ENCODE measurements at places on chromosomes 16 and 17.

DNA sequence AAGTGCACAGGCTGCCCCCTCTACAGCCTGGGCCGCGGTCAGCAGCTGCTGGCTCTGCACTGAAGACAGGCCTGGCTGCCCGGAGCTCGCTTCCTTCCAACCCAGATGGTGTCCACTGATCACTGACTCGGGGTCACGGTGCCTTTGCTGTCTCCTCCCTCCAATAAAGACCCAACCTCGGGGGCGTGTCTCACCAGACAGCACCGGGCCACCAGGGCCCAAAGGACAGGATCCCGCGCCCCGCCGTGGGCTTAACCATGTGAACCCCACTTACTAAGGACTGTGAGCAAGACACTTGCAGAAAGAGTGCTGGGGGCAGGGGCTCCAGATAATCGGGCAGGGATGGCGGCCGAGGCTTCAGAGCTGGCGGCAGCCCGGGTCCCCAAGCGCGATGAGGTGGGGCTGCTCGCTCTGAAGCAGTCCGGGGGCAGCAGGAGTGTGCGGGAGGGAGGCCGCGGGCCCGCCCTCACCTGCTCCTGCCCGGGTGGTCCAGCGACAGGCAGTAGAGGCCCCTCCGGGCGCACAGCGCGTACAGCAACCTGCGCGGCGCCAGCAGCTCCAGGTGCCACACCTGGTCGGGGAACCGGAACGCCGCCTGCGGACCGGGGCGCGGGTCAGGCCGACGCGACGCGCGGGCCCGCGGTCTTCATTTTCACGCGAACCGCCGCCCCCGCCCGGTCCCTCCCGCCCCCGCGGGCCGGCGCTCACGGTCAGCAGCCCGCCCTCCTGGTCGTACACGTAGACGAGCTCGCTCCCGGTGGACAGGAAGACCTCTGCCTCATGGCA, 502 bp downstream of the FAAP100 start:
- DNase-seq: no peak

- peak; percentile 79 for DNase-seq
These were observed 18.9 kb downstream of the MPG start for GRCh38 chr16:96935-97381.

GRCh38 chr16:86510465-86511261, at the start of gene FOXF1:
TSS of gene FOXF1 (plus strand) at chr16:86510527. CDS start at chr16:86510570, 43 bp downstream.
- DNase-seq: peak; percentile 41

DNA sequence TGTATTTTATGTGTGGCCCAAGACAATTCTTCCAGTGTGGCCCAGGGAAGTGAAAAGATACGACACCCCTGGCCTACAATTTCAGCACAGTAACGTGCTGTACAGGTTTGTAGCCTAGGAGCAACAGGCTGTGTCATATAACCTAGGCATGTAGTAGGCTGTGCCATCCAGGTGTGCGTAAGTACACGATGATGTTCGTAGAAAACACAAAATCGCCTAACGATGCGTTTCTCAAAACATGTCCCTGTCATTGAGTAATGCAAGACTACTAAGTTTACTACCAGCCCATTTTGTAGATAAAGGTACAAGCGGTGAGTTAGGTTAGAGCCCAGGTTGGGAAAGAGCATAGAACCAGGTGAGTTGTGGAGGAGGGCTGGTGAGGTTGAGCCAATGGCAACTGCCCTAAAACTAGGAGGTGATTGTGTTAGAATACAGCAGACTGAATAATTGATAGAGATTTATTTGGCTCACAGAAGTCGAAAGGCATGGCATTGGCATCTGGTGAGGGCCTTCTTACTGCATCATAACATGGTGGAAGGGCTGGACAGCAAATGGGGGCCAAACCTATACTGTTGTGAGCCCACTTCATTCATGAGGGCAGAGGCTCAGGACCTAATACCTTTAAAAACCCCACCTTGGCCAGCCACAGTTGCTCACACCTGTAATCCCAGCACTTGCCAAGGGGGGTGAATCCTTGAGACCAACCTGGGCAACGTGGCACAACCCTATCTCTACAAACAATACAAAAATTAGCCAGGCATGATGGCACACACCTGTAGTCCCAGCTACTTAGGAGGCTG, 4.2 kb downstream of the EIF1 start:
- DNase-seq: no peak

GRCh38 chr17:624341-624860, 90.2 kb downstream of the VPS53 start:
- no peak for DNase-seq

DNA sequence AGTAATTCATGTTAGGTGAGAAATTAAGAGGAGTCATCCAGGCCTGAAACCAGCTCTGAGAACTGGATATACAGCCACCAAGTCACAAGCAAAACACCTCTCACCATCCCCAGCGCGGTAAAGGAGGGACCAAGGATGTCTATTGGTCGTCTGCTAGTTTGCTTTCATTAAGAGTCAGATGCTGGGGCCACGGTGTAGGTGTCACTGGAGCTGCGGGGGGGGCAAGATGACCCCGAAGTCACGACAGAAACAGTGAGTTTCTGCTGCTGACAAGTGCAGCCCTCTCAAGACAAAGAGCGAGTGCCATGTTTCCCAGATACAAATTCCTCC, 790 bp downstream of the NCBP3 start:
- DNase-seq: no peak

- DNase-seq: peak; percentile 49
These were observed 19.7 kb upstream of the SLC47A1 start for GRCh38 chr17:19513897-19514488.

- peak; percentile 38 for DNase-seq
These were observed 95.7 kb downstream of the ABCC6 start for GRCh38 chr16:16127469-16128116.

- DNase-seq: no peak
These were observed 5.8 kb upstream of the TRAF4 start for GRCh38 chr17:28737770-28738679.

- no peak for DNase-seq
These were observed 8.4 kb upstream of the HELZ start for GRCh38 chr17:67253384-67253783.

GRCh38 chr16:50306287-50306686, 39.9 kb downstream of the ADCY7 start:
- DNase-seq: no peak

GRCh38 chr16:228151-228851, 948 bp downstream of the LUC7L start:
- DNase-seq: no peak

DNA sequence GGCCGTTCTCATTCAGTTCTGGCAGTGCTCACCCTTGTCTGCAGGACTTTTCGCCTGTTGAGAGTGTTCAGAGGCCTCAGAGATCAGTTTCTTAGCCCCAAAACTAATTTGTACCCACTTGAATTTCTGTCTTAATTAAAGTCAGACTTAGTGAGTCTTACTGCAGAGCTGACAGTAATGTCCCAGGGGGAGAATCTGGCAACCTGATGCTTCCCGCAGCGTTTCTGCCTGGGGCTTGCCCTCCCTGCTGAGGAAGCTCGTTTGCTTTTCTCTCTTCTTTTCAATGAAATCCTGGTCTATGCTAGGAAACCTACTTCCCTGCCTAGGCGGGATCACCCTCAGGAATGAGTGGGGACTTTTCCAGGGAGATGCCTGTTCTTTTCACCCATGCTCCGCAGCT, 25.3 kb downstream of the DBNDD1 start:
- DNase-seq: no peak

DNA sequence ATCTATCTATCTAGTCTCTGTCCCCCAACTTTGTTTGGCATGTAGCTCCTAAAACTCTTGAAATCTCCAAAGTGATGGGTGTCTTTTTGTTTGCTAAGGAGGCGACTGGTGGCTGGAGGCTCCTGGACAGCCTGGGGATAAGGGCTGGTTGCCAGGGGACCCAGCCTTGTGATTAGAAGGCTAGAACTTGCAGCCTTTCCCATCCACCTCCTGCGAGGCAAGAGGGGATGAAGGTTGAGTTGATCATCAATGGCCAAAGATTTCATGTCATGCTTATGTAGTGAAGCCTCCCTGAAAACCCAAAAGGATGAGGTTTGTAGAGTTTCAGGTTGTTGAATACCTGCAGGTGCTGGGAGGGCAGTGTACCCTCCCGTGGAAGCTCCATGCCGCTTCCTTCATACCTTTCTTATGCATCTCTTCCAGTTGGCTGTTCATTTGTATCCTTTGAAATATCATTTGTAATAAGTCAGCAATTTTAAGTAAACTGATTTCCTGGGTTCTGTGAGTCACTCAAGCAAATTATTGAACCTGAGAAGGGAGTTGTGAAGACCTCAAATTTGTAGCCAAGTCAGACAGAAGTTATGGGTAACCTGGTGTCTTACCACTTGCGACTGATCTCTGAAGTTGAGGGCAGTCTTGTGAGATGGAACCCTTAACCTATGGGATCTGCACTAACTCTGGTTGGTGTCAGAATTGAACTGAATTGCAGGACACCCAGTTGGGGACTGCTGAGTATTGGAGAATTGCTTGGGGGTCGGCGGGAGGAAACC, 202.4 kb downstream of the SEC14L1 start:
- no peak for DNase-seq

- no peak for DNase-seq
These were observed 13.5 kb downstream of the CRYM start for GRCh38 chr16:21264571-21265036.

- no peak for DNase-seq
These were observed 5.0 kb downstream of the YBX2 start for GRCh38 chr17:7289256-7290032.

GRCh38 chr17:46818929-46819859, 702 bp upstream of the WNT3 start:
- DNase-seq: no peak

DNA sequence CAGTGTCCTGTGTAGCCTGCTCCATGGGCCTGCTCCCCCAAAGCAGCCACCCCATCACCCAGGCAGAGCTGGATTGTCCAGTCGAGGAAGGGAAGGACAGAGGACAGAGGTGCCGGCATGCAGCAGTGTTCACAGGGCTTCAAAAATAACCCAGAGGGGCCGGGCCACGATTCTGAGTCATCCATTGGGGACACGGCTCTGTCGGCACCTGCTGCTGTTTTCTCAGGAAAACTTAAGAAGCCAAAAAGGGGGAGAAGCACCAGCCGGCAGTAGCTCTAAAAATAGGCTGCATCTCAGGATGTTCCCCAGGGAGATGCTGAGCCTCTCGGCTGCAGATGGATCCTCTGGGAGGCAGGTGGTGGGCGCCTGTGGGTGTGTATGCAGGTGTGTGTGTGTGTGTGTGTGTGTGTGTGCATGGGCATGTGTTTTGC, 1.6 kb downstream of the CA7 start:
- DNase-seq: no peak

- DNase-seq: no peak
These were observed 418.3 kb downstream of the NPIPA7 start for GRCh38 chr16:16797239-16797638.

GRCh38 chr17:43547659-43548256, 1.6 kb upstream of the ETV4 start:
- DNase-seq: no peak

GRCh38 chr16:6016530-6017184, 919.1 kb upstream of the EEF2KMT start:
- DNase-seq: no peak

DNA sequence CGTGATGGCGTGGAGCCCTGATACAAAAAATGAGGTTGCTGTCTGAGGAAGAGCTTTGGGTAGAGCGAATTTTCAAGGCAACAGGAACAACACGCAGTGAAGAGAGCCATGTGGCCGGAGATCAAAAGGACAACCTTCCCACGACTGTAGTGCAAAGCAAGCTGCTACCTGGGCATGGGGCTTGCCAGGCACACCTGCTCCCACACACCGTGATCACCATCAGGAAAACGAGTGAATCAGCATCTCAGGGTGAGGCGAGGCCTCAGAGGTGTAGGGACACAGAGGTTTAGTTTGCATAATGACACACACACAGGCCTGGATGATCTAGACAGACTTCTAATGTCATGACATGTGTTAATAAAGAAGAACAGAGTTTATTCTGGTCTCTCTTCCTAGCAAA, 65.7 kb downstream of the PARN start:
- no peak for DNase-seq
